Activated naive CD4-positive, alpha-beta T cell treated with anti-CD3 and anti-CD28 coated beads, Interleukin-2, amount 50 U/mL, for 72 hours (primary cell): ENCODE measurements at places on chromosomes 2 and 18. TPM values are rescaled to one million over a fixed set of nuclear protein-coding genes. Genes with fewer than 3 reads are reported as not detected.

DNA sequence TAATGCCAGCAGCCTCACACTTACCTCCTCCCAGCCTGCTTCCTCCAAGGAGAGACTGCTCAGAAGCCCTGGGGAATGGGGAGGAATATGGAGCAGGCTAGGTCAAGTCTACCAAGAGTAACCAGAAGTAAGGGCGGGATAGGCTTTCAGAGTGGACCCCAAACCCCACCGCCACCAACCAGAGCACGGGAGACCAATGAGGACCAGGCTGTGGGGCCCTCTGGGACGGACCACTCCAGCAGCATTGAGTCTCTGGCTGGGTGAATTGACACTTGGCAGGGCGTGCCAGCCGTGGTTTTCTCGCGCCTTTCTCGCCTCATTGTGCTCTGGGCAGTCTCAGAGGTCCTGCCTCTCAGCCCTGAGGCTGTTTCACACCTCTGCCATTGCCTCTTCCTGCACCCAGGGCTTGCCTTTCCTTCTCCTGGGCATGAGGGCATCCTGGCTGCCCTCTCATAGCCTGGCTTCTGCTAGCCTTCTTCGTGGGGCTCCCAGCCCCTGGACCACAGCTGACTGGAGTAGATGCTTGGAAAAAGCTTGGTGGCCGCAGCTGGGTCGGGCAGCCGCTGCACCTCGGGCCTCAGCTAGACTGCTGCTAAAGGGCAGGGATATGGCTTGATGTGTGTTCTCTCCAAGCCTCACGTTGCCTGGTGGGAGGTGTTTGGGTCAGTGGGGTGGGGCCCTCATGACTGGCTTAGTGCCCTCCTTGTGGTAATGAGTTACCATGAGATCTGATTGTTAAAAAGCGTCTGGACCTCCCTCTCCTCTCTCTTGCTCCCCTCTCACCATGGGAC is 40.5 kb upstream of the HS6ST1 start:
- DNase-seq: peak; percentile 35

DNA sequence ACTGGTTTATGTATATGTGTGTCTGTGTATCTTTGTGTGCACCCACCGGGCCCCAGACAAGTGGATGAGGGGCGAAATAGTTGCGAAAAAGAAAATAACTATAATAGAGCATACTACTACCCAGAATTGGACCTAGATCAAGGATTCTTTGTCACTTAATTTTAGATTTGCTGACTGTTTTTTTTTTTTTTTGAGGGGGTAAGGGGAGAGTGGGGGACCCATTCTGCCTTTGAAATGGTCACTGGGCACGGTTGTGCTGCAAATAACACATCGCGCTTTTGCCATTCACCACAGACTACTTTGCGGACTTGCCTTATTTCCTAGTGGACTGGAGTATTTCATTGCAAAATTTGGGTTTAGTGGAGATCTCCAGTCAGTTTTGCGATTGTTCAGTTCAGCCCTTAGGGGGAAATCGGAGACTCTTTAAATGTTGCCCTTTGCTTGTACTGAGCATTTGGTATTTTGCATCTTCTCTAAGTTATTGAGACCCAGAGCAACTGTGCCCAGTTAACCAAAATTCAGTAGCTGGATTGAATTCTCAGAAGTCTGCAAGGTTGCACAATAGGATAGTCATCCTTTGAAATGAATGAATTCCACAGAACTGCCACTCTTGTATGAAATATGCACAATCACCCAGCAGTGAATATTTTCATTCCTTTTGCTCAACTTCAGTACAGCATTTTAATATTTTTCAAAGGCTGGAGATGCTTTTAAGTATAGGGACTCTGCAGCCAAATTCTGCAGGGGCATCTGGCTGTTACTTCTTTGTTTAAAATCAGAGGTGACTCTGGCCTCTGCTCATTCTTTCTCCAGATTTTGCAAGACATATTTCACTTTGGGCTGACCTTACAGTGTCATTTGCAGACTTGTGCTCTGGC is 2.9 kb downstream of the TRIB2 start:
- no peak for DNase-seq

- DNase-seq: no peak
Observed at GRCh38 chr2:194826241-194826640, 830.8 kb upstream of the SLC39A10 start.

- DNase-seq: no peak
Observed at GRCh38 chr2:225668606-225669266, 269.2 kb downstream of the NYAP2 start.

DNA sequence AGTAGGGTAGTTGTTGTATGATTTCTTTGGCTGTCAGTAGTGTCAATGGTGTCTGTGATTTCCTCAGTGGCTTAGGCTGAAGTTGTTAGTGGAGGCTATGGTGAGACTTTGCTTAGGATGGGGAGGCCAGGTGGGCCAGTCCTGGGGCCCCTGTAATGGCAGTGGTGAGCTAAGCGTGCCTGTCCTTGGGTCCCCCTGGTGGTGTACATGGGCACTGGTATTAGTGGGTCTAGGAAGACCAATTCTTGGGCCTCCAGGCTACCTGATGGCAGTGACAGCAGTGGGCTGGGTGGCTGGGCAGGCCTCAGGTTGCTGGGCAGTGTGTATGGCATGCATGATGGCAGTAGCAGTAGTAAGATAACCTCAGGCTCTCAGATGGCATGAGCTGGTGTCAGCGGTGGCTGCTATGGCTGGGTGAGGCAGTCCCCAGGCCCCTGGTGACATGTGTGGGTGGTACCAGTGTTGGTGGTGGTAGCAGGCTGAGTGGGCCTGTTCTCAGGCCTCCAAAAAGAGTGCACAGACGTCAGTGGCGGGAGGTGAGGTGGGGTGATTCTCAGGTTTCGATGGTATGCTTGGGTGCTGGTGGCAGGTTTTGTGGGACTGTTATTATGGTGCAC is 103.2 kb downstream of the KLHL14 start:
- no peak for DNase-seq

DNA sequence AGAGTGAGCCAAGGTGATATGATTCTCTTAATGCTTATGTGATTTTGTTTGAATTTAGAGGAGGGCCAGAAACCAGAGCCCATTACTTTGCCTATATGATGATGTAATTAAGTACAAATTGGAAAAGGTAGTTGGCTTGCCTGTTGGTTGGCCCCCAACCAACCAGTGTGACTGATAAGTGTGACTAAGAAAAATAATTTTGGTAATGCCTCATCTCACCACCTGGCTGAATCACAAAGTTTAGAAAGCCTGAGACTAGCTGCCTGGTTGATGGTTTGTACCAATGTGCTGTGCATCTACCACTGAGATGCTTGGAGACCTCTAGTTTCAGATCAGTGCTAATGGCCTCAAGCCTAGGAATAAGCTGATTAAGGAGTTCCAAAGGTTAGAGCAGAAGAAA is 338.7 kb downstream of the CDH2 start:
- no peak for DNase-seq

DNA sequence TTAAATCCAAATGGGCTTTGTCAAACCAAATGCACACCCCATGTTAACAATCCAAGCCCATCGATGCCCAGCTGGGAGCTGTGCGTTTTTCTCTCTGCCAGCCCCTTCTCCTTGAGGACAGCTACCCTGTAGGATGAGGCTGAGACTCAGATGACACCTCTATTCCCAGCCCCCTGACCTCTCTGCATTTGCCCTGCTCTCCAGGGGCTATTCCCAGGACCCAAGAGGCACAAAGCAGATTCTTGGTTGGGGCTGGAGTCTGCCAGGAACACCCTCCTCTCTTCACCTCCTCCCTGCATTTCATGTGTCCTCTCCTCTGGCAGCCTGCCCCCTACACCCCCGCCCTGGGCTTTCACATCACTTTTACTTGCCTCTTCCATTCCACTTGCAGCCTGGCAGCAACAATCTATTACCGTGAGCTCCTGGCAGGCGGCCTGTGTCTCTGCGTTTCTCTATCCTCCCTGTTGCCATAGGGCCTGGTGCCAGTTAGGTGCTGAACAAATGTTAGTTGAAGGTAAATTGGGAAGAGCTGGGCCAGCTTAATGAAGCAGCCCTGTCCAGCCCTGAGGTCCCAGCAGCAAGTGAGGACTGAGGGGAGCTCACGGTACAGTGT is 51.8 kb downstream of the ADD2 start:
- DNase-seq: peak; percentile 30

GRCh38 chr2:121599963-121600651 is 49.2 kb downstream of the CLASP1 start:
- DNase-seq: no peak

DNA sequence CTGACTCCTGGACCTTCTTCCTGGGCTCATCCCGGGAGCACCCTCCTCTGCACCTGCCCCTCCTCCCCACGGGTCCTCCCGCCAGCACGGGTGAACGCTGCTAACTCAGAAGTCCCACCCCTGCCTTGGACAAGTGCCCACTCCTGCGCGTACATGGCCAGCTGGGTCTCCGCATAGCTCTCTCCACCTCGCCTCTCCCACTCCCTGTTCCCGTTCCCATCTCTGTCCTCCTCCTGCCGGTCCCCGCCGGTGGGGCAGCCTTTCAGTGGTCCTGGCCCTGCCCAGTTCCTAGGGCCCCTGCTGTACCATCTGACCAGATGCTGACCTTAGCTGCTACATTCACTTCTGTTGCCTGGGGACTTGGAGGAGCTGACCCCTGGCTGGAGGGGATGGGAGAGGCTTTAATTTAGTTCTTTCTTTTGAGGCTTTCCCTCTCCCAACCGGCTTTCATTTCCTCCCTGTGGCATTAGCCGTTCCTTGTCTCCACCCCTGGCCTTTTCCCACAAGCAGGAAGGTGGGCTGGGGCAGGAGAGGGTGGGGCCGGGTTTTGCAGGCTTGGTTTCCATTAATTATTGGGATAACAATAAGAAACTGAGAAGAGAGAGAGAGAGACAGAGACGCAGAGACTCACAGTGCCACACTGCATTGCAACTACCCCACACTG is 136.1 kb downstream of the SH3BP4 start:
- DNase-seq: no peak

DNA sequence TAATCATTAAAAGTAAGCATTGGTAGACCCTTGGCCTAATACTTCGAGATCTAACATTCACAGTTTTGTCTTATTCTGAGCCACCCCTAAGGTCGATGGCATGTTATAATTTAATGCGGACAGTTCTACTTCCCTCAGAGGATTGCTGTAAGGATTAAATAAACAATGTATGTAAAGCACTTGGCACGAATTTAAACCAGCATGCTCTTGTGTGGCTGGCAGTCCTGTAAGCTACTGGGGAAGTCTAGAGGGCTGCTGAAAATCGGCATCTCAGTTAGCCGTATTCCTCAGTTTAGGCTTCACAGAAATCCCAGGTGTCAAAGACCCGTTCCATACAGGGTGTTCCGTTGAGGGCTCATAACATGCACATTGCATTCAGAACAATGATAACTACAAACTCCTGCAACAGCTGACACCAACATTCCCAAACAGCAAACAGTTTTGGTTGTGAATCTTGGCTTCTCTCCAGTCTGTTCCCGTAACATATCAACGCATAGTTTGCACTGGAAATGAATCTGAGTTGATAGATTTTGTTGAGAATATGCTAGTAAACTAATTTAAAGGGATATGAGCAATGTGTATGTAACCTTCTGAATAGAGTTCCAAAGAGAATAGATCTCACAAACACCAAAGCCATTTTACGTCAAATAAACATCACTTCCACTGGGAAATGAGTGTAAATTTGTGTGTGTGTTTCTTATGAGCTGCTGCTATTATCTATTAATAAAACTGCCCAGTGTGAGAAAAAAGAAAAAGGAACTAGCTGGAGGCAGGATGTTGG is 52.2 kb upstream of the ACKR3 start:
- no peak for DNase-seq

DNA sequence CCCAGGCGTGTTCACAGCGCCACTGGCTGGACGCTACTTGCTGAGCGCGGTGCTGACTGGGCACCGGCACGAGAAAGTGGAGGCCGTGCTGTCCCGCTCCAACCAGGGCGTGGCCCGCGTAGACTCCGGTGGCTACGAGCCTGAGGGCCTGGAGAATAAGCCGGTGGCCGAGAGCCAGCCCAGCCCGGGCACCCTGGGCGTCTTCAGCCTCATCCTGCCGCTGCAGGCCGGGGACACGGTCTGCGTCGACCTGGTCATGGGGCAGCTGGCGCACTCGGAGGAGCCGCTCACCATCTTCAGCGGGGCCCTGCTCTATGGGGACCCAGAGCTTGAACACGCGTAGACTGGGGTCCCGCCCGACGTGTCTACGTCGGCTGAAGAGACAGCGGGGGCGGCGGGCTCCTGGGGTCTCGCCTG is 891 bp upstream of the KHK start:
- DNase-seq: peak; percentile 40

DNA sequence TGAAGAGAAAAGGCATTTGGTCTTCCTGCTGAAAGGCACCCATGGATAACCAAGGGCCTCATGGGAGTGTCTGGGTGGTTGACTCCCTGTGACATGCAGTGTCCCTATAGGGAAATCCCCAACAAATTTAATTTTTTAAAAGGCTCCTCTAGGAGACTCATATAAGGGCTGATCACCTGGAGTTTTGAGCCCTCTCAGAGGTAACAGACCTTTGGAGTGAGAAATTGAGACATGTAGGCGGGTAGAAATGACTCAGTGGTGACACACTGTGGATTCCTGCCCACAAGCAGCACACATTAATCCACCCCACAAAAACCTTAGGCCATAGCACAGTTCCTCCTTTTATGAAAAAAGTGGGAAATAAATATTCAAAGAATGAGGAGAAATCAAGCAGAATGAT is 557.0 kb upstream of the CNTNAP5 start:
- DNase-seq: no peak

DNA sequence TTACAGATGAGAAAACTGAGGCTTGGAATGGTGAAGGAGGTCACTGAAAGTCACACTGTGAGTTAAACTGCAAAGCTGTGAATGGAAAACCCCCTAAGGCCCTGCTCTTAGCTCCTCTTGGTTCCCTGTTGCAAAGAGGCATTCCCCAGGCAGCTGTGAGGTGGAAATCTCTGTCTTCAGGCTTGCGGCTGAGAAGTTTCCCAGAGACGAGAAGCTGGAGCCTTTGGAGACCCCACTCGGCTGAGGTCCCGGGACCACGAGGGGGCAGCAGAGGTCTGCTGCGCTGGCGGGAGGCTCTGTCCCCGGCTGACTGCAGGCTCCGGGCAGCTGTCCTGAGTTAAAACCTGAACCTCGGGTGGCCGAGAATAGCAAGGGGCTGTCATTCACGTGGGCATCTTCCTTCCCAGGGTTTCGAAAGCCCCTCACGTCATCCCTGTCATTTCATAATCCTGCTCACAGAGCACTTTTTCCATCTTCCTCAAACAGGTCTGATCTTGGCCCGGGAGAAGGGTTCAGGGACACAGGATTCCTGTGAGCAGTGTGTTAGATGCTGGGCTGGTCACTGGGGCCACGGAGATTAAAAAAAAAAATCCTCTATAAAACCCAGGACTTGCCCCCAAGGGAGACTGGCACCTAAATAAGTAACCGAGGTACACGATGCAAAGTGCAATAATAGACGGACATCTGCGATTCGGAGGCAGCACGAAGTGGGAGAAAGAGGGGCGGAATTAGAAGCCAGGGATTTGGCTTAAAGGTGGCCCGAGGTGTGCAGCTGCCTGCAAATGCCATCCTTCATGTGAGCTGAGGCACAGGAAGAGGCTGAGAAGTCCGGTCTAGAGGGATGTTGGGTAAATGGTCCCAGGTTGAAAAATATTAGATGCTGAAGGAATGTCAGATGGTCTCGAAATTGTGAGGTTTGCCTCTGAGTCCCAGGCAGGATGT is 24.6 kb upstream of the ATOH8 start:
- DNase-seq: peak; percentile 66

Gene IL1A
- total RNA-seq: 2.0 TPM

Gene SLC23A3
- total RNA-seq: 1.5 TPM

Gene HOXD12
- total RNA-seq: not detected

Gene DCDC2C
- not detected for total RNA-seq

Gene SPP2
- total RNA-seq: not detected

Gene NCKAP5
- not detected for total RNA-seq
